ENCODE measurements at places on chromosomes 4 and X.

- DNase-seq: no peak
Observed at GRCh38 chr4:169114341-169114974, 104.4 kb upstream of the CBR4 start.

DNA sequence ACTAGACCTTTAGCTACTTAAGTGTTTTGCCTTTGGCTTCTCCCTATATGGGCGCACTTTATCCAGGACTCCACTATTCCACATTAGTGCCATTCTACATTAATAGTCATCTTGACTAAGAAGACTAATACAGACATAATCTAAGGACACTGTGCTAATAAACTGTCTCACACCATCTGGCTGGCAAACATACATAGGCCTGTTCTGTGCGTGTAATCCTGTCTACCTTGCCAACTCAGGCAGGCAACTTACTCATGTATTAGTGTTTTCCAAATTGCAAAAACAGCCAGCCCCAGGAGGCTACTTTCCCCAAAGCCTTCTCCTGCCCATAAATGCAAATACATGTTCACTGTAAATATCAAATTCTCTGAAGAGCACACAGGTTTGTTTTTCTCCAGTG lies 587.3 kb downstream of the TMA16 start:
- DNase-seq: no peak

GRCh38 chr4:21982087-21982486 lies 33.5 kb upstream of the KCNIP4 start:
- no peak for DNase-seq

DNA sequence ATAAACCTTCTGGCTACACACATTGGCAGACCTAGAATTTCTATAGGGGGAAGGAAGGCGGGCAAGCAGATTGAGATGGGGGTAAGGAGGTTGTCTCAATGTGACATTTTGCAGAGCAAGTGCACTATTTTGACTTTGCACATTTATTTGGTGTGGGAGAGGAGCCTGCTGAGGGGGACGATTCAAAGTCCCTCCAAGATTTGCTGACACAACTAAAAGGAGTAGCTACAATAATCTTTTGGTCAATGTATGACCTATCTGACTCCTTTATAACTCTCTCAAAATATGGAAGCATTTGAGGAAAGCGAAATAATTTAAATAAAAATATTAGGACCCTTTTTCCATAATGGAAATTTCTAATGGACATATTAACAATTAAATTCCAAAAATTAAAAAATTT lies 274.9 kb upstream of the PPARGC1A start:
- no peak for DNase-seq

- DNase-seq: no peak
Observed at GRCh38 chr4:107577743-107578142, 142.3 kb downstream of the PAPSS1 start.
